ENCODE measurements at places on chromosomes 1 and 21. TPM values are rescaled to one million over a fixed set of nuclear protein-coding genes. Genes with fewer than 3 reads are reported as not detected.
A peak's percentile ranks its signal among the peaks of the same experiment; 100 is the strongest.

DNA sequence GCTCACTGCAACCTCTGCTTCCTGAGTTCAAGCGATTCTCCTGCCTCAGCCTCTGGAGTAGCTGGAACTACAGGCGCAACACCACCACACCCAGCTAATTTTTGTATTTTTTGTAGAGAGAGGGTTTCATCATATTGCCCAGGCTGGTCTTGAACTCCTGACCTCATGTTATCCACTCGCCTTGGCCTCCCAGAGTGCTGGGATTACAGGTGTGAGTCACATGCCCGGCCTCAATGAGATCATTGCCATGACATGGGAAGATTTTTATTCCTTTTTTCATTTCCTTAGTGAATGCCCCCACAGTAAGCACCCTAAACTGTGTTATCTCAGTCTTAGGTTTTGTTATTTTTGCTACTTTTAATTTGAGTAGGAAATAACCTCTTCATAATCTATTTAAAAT lies 977.9 kb downstream of the BRINP3 start:
- no peak for ATAC-seq

MCOLN3 gene
- 0.36 TPM for total RNA-seq

DNA sequence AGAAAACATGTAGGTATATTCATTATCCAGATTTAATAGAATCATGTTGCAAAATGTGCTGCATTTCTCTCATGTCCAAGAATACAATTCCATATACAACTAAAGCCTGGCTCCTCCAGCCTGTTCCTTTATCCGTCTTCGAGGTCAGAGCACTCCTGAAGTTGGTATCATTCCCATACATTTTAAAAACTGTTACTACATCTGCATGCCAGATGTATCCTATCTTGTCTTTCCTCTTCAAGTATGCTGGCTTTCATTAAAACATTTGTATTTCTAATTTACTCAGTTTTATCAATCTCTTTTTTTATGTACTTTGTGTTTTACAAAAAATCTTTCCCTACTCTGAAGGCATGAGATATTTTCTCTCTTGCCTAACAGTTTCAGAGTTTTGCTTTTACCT lies 536.6 kb upstream of the USP24 start:
- no peak for ATAC-seq

- peak; percentile 94 for ATAC-seq
Observed at GRCh38 chr1:93446837-93447451, 974 bp upstream of the FNBP1L start.

GRCh38 chr1:2328676-2329455 lies 62.5 kb downstream of the MORN1 start:
- ATAC-seq: no peak

KISS1 gene
- total RNA-seq: not detected

TOMM20 gene
- 102 TPM for total RNA-seq

DNA sequence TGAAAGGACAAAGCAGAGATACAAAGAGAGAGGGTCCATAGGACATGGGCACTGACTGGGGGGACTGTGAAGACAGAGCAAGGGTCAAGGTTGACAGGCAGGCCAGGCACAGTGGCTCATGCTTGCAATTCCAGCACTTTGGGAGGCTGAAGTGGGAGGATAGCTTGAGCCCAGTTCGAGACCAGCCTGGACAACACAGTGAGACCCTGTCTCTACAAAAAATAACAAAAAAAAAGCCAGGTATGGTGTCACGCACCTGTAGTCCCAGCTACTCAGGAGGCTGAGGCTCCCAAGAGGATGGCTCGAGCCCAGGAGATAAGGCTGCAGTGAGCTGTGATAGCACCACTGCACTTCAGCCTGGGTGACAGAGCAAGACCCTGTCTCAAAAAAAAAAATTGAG lies 4.4 kb downstream of the CASP9 start:
- no peak for ATAC-seq

DNA sequence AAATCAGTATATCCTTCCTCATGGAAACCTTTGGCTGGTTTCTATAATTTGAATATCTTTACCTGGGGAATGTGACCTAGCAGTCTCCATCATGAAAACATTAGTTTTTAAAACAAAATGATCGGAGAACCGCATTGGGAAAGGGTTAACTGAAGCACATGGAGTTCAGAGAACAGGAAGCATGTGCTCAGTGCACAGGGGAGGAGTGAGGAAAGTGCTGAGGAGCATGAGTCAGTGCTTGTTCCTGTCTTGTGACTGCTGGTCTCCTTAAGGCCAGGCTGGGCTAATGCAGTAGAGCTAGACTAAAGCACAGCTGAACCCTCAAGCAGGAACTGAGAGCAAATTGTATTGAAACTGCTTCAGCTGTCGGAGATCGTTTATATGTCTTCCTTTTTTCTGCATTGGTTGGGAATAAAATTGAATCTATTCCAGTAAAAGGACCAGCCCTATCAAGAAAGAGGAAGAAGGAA lies 5.8 kb downstream of the IFI16 start:
- peak; percentile 99 for ATAC-seq

GRCh38 chr1:2159124-2159523 lies 35.4 kb downstream of the FAAP20 start:
- no peak for ATAC-seq

DNA sequence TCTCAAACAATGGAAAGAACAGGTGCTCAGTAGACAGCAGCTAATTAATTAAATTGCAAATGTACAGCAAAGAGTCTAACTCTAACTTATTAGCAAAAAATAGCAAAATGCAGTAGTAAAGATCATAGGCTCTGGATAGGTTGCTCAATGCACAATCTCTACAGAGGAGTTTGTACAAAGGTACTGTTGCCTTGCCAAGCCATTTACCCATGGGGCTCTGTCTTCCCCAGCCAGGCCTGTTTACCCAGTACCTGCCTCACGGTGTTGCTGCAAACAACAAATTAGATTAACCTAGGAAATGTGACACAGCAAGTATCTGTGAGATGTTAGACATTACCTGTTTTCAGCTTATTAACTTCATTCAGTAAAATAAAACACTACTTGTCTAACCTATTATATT lies 222.0 kb downstream of the DENND1B start:
- ATAC-seq: no peak

PGBD5 gene
- total RNA-seq: 6.4 TPM

DNA sequence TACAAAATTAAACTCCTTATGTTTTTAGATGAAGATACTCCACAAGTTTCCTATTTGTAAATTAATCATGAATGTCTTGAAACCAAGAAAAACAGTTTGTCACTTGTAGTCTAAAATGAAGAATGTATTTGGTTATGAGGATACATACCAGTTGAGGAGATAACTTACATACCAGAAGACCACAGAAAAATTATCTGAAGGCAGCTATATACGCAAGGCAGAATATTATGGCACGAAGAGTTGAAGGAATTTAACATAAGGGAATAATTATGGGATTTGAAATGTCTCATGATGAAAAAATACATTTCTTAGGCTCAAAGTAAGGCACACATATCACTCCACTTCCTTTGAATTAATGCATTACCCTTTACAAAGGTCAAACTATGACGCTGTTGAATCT lies 73.3 kb downstream of the IFI44 start:
- ATAC-seq: no peak

DNA sequence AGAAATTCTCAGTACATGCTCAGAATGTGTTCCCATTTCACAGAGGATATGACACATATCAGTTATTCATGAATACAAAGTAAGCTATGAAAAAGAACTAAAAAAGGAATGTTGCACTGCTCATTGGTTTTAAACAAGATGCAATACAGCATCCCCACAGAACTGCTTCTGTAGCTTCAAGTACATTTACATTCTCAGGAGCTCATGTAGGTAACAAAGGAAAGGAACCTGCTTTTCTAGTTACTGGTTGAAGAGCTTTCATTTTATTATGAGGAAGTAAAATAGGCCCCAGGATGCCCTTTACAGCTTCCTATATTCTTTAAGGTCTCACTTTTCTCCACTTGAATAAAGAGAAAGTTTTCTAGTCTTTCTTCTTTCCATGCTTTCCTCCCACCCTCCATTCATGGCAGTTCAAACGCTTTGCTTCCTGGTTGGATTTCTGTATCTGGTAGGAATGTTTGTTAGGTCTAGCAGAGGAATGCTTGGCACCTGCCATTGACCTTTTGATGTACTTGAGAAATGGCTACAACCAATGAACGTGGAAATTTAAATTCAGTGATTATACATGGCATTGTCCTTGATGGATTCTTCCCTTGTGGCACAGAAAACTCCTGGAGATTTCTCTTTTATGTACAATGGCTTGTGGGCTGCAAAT lies 27.1 kb upstream of the KCNK2 start:
- ATAC-seq: peak; percentile 57

- no peak for ATAC-seq
Observed at GRCh38 chr1:24051206-24051945, 60.6 kb downstream of the MYOM3 start.

KRTAP22-2 gene
- not detected for total RNA-seq

RGS18 gene
- total RNA-seq: 0.52 TPM

NGF gene
- total RNA-seq: 0.52 TPM

SUSD4 gene
- 42.2 TPM for total RNA-seq

GRCh38 chr1:29417147-29417858 lies 181.0 kb downstream of the PTPRU start:
- no peak for ATAC-seq

C1orf115 gene
- total RNA-seq: 2.5 TPM

DNA sequence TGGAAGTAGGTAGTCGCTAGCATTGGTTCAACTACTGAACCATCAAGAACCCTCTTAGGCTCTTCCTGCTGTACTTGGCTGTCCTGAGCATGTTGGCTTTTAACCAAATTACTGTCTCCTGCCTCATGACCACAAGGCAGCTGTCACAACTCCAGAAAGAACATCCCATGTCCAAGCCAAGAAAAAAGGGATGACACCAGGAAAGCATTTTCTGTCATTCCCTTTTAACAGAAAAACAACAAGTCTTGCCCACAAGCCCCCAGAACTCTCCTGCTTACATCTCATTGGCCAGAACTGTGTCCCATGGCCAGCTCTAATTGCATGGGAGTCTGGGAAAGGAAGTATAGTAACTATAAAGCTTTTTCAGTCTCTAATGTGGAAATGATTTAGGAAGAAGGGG lies 2.4 kb upstream of the RNU5D-1 start:
- ATAC-seq: no peak

DNA sequence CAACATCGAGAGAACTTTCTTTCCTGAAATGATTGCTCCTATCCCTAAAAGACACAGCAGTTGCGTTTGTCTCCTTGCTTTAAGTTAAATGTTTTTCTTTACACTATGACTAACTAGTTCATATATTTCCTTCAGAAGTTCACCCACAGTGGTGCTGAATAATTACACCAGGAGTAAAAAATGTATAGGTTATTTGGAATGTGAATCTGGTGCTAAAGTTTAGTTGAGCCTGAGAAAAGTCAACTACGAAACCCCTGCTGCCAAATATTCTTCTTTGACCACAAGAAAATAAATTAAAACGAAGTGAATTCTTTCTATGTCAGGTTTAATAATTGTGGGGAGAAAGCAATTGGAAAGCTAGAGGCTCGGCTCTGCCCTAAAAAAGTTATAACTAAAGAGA lies 52.8 kb downstream of the C4BPA start:
- no peak for ATAC-seq

DNA sequence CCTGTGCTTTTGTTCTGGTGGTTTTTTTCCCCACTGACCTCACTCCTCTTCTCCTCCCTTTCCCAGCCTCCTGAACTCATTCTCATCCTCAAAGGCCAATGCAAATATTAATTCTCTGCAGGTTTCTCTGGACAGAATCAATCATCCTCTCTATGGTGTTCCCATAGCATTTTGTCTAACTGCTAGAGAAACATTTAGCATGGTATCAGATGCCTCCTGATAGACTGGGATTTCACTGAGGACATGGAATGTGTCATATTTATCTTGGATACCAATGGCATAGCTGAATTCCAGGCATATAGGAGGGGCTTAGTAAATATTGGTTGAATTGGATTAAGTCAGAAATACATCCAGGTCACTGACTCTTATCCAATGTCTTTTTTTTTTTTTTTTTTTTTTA lies 46.1 kb upstream of the SRP9 start:
- no peak for ATAC-seq

DNA sequence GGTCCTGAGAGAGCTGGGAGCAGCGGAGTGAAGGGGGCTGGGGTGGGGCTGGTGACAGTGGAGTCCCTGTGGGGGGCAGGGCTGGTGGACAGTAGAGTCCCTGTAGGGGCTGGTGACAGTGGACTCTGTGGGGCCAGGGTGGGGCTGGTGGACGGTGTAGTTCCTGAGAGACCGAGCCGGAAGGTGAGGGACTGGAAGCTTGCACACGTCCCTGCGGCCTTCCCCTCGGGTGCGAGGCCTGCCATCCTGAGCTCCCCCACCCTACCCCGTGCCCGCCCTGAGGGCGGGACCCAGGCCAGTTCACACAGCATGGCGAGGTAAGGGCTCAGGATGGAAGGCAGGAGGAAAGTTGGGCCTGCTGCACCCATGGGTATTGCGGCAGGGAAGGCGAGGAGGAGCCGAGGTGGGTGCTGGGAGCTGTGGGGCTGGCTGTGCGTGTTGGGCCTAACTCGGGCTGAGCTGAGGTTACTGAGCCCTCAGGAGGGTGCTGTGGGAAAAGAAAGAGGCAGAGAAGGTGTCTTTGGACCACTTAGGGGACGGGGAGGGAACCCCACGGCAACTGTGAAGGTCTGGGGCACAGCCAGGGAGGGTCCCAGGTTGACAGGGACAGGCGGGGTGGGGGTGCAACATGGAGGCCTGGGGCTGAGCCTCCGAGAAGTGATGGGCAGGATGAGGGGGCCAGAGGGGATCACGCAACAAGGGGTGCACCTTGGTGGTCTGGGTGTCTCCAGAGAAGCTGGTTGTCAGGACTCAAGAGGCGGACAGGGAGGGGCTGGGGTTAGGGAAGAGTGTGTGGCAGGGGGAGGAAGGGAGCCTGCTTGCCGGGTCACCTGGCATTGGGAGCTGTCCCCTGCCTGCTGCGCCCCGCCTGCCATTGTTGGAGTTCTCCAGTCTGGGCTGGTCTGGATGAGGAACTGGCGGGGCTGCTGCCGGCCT lies 60.8 kb downstream of the PRKCZ start:
- no peak for ATAC-seq

- ATAC-seq: peak; percentile 21
Observed at GRCh38 chr21:44802396-44803153, 955 bp upstream of the UBE2G2 start.

PLXNA2 gene
- 47.5 TPM for total RNA-seq

GRCh38 chr1:177926201-177926600 lies 43.7 kb downstream of the SEC16B start:
- ATAC-seq: no peak

- peak; percentile 16 for ATAC-seq
Observed at GRCh38 chr1:20666804-20667203, 5.6 kb upstream of the DDOST start.

ALX3 gene
- total RNA-seq: not detected

TTC34 gene
- total RNA-seq: 0.08 TPM

DNA sequence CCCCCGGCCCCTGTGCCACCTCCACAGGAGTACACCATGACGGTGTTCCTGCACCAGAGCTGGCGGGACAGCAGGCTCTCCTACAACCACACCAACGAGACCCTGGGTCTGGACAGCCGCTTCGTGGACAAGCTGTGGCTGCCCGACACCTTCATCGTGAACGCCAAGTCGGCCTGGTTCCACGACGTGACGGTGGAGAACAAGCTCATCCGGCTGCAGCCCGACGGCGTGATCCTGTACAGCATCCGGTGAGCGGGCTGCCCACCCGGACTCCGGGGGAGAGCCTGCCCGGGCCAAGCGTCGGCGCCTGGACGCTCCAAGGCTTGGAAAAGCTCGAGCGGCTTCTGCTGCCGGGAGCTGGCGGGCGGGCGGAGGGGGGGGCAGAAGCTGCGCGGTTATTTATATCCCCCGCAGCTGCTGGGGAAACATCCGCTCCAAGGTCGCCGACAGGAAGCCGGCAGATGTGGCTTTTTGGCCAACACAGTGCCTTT lies 6.4 kb downstream of the GABRD start:
- ATAC-seq: no peak

TEDDM1 gene
- not detected for total RNA-seq

Measured in esophagus mucosa (tissue), 1 donor.